Cortex of kidney (tissue), 1 donor: ENCODE measurements at places on chromosomes 1 and 21.

DNA sequence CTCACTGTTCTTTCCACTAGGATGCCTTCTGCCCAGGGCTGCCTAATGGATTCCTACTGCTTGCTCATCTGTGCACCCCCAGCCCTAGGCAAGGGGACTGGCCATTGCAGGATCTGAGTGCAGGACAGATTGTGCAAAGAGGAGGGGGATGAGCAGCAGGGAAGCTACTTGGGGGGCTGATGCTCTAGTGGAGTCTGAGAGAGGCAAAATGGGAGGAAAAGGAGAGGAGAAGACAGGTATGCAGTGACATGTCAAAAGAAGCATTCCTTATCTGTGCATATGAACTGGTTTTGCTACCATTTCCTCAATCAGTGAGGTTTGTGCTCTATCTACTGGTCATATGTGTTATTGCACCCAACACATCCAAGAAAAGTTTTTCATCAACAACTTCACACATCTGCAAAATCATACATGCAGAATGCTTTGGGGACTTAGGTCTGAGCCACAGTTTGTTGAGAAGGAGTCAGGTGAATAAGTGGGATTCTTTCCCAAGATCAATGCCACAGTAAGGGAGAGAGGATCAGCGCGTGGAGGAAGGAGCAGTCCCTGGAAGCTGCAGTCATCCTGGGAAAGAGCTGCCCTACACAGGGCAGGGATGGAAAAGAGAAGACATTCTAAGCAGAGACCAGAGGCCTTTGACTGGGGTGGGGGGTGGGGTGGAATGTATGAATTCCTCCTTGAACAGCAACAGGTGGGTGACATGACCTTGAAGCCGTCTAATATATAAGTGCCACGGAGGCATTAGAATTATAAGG is 14.4 kb downstream of the SLC5A9 start:
- DNase-seq: no peak

GRCh38 chr1:70034403-70034802 is 171.0 kb downstream of the LRRC40 start:
- DNase-seq: no peak

GRCh38 chr1:78884685-78885452 is 121.7 kb downstream of the ADGRL4 start:
- no peak for DNase-seq

- no peak for DNase-seq
Observed at GRCh38 chr1:85494904-85495266, 29.9 kb upstream of the DDAH1 start.

- no peak for DNase-seq
Observed at GRCh38 chr1:50091068-50091467, 17.7 kb upstream of the ELAVL4 start.

GRCh38 chr1:30740251-30741238 is 17.0 kb downstream of the LAPTM5 start:
- no peak for DNase-seq

DNA sequence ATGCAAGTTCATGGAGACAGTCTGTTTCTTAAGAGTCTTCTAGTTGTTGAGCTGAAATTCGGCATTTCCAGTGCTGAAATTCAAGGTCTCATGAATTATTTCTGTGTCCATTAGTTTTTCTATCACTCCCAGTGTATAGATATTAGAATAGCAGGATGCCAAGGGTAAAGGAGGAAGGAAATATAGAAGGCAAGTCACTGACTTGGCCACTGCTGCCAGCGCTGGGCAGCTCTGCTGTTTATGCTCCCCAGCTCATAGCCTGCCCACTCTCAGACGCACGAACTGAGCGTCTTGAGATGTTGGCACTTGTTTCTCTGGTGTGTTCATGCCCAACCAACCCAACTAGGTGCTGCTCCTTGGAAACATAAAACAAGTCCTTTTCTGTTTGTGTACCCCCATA is 110.1 kb downstream of the SLC45A1 start:
- no peak for DNase-seq

- no peak for DNase-seq
Observed at GRCh38 chr21:16587681-16588375, 858.0 kb downstream of the USP25 start.

DNA sequence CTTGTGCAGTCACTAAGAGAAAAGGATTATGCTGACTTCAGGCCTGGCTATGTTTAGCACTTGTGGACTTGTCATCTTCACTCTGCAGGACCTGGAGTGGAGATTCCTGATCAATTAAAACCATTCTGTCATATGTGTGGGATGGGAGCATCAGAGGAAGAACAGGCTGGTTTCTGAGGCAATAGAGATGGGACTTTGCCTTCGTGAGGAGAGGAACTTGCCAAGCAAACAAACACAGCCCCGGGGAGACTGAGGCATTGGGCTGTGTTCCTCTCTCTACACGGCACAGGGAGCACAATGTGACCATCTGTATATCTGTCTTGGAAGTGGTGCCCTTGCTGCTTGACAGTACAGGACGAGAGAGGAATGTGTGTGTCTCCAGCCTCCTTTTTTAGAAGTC is 23.1 kb downstream of the VASH2 start:
- DNase-seq: no peak

DNA sequence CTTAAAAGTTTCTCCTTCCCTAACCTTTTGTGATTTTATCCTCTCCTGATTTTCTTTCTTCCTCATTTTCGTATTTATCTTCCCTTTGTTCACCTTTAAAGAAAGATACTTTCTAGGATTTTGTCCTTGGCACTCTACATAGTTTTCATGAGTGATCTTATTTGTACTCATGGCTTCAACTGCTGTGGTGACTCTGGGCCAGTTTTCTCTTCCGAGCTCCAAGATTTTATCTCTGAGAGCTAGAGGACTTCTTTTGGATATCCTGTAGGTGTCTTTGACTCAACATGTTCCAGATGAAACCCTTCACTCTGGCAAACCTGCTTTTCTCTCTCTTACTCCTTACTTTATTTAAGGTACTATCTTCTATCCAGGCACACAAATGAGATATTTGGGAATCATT is 53.7 kb upstream of the MACF1 start:
- DNase-seq: no peak

DNA sequence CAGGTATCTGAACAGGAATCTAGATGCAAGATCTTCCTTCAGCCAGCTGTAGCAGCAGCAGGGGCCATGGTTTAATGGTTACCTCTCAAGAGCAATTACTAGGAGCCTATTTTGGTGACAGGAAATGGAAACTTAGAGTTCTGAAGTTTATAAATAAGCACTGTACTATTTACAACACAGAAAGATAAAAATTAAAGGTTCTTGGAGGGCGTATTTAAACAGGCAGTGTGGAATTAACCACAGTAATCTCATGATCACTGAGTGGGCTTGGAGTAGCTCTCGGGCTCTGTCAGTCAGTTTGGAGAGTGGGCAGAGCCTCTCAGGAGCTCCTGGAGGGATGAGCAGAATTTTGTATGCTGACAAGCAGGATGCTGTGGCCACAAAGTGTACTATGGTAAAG is 10.2 kb upstream of the FCRL5 start:
- DNase-seq: no peak

GRCh38 chr1:83725735-83726360 is 273.1 kb downstream of the TTLL7 start:
- DNase-seq: no peak

DNA sequence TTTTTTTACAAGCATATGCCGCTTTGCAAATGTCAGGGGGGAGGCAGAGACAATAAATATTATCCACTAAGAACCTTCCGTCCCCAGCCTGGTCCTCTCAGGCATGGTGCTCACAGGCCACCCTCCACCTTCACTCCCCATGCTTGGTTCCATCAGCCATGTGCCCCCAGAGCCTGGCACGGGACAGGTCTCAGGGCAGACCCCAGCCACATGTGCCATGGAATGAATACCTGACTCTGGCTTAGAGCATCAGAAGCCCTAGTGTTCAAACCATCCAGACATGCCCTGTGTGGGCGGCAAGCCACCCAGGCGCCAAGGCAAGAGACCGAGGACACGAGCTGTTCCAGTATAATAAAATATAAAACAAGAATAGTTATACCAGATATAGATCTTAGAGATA is 5.4 kb downstream of the LSS start:
- no peak for DNase-seq

DNA sequence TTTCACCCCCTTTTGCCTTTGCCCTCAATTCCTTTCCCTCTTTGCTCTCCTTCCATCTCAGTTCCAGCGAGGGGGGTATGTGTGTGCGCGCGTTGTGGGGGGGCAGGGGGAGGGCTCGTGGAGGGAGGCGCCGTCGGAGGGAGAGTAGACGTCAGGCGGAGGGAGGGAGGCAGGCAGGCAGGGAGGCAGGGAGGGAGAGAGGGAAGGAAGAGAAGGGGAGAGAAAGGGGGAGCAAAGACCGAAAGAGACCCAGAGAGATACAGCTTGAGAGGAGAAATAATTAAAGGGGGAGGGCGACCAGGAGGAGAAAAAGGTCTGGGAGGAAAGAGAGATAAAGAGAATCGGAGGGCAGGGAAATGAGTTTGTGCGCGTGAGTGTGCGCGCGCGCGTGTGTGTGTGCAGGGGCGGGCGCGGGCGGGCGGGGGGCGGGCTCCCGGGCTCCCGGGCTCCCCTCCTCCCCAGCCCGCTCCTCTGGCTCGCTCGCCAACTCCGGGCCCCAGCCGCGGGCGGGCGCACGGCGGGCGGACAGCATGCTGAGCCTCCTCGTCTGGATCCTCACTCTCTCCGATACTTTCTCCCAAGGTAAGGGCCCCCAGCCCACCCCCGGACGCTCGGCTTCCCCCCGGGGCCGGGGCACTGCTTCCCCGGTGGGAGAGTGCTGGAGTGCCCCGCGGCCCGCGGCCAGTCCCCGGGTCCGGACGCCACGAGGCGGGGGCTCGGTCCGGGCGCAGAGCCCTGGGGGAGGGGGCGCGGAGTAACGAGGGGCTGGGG is at the start of gene KIRREL1:
Gene KIRREL1, plus strand, starts transcription at position 499 of the 771 bp plus-strand sequence. Its CDS starts 32 bp downstream, at position 531.
- no peak for DNase-seq

GRCh38 chr1:6009120-6010040 is 17.2 kb upstream of the NPHP4 start:
- no peak for DNase-seq

DNA sequence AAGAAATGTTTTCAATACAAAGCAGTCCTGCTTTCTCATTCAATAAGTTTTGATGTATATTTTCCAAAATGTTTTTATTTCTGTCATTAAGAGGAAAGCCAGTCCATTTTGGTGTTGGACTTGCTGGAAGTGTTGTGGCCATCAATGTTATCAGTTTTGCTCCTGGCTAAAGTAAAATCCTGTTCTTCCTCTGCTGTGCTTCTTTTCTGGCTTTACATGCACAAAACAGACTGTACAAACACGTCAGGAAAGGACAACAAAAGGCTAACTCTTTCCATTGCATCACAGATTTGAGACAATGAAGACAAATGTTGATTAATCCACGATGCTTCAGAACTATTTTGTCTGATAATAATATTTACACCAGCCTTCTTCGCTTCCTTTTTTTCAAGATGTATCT is 735.4 kb downstream of the LTN1 start:
- no peak for DNase-seq

DNA sequence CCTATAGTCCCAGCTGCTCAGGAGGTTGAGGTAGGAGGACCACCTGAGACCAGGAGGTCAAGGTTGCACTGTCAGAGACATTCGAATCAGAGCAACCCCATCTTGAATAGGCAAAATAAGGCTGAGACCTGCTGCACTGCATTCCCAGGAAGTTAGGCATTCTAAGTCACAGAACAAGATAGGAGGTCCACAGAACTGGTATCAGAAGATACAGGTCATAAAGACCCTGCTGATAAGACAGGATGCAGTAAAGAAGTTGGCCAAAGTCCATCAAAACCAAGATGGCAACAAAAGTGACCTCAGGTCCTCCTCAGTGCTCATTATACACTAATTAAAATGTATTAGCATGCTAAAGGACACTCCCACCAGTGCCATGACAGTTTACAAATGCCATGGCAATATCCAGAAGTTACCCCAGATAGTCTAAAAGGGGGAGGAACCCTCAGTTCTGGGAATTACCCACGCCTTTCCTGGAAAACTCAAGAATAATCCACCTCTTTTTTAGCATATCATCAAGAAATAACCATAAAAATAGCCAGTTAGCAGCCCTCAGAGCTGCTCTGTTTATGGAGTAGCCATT is 65.2 kb upstream of the KLHDC7A start:
- no peak for DNase-seq

- DNase-seq: no peak
Observed at GRCh38 chr1:3717715-3718601, 34.3 kb upstream of the CCDC27 start.

GRCh38 chr1:109770331-109771095 is 6.8 kb upstream of the EPS8L3 start:
- DNase-seq: no peak

GRCh38 chr1:181175356-181175910 is 86.9 kb downstream of the IER5 start:
- no peak for DNase-seq

DNA sequence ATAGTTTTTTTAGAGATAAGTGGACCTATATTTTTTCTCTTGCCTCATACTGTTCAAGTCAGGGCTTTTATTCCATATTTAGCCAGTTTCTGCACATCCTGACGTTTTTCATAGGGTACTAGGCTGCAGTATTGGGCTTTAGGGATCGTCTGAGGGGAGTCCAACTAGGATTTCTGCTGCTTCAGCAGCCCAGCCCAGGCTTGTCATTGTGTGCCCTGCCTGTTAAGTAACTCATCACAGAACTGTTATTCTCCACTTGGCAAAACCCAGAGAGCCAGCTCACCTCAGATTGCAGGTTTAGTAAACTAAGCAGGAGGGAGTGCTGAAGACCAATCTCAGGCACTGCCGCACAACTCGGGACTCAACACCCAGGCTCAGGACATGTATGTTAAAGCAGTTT is 2.8 kb downstream of the GALNT2 start:
- DNase-seq: no peak

- DNase-seq: no peak
Observed at GRCh38 chr1:115330480-115331013, 7.5 kb downstream of the NGF start.

DNA sequence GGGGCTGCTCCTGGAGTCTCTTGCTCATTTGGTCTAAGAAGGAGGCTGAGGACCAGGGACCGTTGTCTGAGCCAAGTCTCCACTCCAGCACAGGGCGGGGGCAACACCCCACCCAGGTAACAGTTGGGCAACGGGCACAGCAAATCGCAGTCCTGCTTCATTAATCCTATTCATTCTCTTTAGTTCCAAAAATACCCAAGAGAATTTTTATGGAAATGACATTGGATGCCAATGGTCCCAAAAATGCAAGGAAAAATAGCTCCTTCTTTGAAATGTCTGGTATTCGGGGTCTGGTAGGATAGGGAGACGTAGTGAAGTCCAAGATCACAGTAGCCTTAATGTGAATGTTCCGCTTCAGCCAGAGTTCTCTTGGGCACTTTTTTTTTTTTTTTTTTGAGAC is 74.0 kb downstream of the ATP5PO start:
- no peak for DNase-seq

DNA sequence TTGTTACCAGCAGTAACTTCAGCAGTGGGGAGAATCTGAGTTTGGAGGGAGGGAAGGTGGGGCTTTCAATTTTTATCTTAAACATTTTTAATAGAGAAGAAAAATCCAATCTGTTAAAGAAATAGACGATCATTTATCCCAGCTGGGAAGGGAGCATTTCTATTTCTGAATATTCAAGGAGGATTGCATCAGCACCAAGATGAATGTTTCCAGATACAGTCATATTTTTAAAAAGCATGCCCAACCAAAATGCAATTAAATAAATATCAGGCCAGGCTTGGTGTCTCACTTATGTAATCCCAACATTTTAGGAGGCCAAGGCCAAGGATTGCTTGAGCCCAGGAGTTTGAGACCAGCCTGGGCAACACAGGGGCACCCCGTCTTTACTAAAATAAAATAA is 1.7 kb upstream of the ATP1A4 start:
- DNase-seq: no peak
